Stimulated activated CD4-positive, alpha-beta T cell treated with anti-CD3 and anti-CD28 coated beads, Interleukin-1b, Interleukin-23, amount 100 ng/mL, for 1 hour (primary cell): ENCODE measurements at places on chromosomes 7 and 10.

GRCh38 chr10:46250481-46250880 is 36.3 kb upstream of the ANTXRL start:
- DNase-seq: no peak

DNA sequence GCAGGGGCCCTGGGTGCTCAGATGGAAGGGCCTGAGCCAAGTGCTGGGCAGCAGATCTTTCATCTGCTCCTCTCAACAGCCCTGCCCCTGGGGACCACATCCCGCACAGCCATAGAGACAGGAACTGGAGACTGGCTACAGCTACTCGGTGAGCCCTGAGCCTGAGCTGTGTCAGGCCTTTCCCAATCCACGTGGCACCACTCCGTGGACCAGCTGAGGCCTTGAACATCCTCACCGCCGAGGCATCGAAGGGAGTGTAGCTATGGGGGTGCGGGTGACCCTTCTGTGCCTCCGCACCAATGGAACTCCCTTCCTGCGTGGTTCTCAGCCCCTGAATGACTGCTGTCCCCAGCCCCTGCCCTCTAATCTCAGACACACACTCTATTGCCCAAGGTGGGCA is 362.7 kb upstream of the SHH start:
- no peak for DNase-seq

- DNase-seq: no peak
Measured at GRCh38 chr10:28054228-28054860, 55.5 kb upstream of the ODAD2 start.

GRCh38 chr10:105358911-105359310 is 717.8 kb downstream of the SORCS3 start:
- no peak for DNase-seq

- DNase-seq: no peak
Measured at GRCh38 chr10:90162271-90162853, 461.0 kb downstream of the KIF20B start.

GRCh38 chr10:62633976-62634375 is 170.5 kb upstream of the ADO start:
- no peak for DNase-seq

- no peak for DNase-seq
Measured at GRCh38 chr10:70834021-70834420, 18.3 kb downstream of the SGPL1 start.

GRCh38 chr10:98832196-98832595 is 385.5 kb upstream of the HPS1 start:
- DNase-seq: no peak

- DNase-seq: no peak
Measured at GRCh38 chr7:28411876-28412662, at the start of gene CREB5. CREB5 (plus strand) TSS chr7:28412518; CDS start chr7:28412915, 397 bp downstream.

- no peak for DNase-seq
Measured at GRCh38 chr7:81926-82756, 110.2 kb upstream of the FAM20C start.

DNA sequence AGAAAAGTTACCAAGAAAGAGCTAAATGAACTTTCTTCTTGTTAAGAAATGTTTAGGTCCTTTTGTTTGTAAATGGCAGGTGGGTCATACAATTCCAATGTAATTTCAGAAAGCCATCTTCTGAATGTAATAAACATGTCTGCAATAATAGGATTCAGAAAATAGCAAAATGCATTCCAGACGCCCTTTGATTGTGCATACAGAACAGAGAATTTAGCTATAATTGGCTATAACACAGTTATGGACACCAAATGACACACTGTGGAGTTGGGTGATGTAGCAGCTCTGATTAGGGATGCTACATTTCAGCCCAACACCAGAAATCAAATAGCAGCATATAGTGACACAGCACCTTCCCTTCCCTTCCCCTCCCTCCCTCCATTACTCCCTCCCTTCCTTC is 240.8 kb downstream of the SNX10 start:
- no peak for DNase-seq

- no peak for DNase-seq
Measured at GRCh38 chr7:47327346-47327697, 254.6 kb downstream of the TNS3 start.

DNA sequence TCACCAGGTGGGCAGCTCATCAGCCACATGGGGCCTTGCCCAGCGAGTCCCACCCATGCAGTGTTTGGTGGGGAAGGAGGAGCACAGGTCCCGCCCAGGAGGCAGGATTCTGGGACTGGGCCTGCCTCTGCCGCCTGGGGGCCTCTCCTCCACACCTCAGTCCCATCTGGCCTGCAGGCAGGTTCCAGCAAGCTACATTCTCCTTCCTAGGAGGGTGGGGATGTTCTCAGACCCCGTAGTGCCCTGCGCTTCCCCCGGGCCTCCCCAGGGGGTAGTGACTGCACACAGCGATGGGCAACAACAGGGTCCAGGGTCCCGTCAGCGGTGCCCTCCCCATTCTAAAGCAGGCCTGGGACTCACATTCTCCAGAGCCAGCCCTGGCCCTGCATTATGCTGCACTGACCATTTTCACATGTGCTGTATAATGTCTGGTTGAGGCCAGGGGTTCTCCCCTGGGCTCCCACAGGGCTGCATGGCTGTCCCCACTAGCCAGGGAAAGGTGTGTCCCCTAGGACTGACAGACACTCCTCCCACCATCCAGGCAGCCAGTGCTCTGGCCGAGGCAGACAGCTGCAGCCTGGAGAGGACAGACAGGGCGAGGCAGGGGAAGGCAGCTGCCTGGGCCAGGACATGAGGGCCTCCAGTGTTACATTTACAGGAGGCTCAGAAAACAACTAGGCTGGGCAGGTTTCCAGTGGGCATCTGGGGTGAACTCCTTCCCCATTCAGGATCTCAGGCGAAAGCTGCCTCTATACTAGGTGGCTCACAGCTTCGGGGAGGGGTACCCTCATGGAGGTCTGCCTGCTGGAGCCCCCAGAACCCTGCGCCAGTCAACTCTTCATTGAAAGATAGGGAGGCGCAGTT is 9.3 kb downstream of the RASGEF1A start:
- DNase-seq: no peak
